ENCODE measurements at places on chromosomes 1 and 21. TPM values are rescaled to one million over a fixed set of nuclear protein-coding genes. Genes with fewer than 3 reads are reported as not detected.

Gene TMEM52
- 9.8 TPM for total RNA-seq

Gene TUT4
- total RNA-seq, result 27.4 TPM

Gene PGLYRP3
- total RNA-seq, result not detected

- H3K4me3 ChIP-seq, result no peak overlapping the region
- no peak for DNase-seq
- H3K27ac ChIP-seq, result no peak overlapping the region
- H3K36me3 ChIP-seq, result no peaks in the 10 kb centered on the region
- peaks cover 27% of the 10 kb centered on the region for H3K27me3 ChIP-seq
Measured at GRCh38 chr1:38476850-38477178, 382.8 kb downstream of the RRAGC start.

- no peaks in the 10 kb centered on the region for H3K4me1 ChIP-seq
- no peak for DNase-seq
- H3K36me3 ChIP-seq, result no peaks in the 10 kb centered on the region
- no peak overlapping the region for H3K27ac ChIP-seq
- H3K27me3 ChIP-seq, result no peaks in the 10 kb centered on the region
Measured at GRCh38 chr1:29354511-29355098, 118.3 kb downstream of the PTPRU start.

DNA sequence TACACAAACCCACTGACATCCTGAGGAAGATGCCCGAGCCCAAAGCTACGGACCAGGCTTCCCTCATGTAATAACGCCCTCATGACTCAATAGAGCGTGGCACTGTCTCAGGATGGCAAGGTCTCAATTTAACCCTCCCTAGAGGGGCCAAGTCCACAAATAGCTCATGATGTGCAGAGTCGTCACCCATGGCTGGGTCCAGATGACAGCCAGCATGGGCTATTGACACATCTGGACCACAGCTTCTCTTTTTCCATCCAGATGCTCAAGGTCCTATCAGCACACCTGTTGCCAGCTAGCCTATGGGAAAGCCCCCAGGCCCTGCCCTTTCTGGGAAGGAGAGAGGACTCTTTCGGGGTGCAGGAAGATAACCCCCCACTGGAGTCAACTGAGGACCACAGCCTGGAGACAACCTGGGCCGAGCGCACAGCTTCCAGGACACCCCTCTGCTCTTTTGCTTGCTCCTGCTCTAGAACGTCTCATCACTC lies 2.8 kb downstream of the LAPTM5 start:
- DNase-seq, result no peak
- H3K36me3 ChIP-seq, result no peaks in the 10 kb centered on the region
- no peak overlapping the region for H3K4me3 ChIP-seq
- H3K4me1 ChIP-seq, result peaks cover 6% of the 10 kb centered on the region
- H3K27me3 ChIP-seq, result no peaks in the 10 kb centered on the region
- H3K27ac ChIP-seq, result peak overlapping the region; percentile 50

DNA sequence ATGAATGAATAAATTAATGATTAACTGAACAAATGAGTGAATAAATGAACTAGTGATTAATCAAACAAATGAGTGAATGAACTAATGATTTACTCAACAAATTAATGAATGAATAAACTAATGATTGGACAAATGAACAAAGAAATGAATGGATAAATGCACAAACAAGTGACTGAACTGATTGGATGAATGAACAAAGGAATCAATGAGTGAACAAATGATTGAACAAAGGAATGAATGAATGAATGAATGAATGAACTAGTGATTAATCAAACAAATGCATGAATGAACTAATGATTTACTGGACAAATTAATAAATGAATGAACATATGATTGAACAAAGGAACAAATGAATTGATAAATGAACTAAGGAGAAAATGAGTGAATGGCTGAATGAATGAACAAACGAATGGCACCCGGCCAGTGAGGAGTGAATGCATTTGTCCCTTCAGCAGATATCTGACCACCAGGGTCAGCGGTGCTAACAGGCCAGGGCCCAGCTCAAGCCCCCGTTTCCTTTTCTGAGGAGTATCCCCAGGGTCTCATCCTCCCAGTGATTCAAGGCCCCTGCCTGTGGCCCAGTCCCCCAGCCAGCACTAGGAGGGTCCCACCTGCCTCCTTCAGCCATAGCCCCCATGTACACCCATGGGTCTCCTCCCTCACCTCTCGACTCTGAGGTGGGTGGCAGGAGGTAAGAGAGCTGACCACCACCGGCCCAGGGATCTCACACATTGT lies 49.9 kb downstream of the WNT9A start:
- no peak overlapping the region for H3K4me3 ChIP-seq
- no peaks in the 10 kb centered on the region for H3K4me1 ChIP-seq
- no peaks in the 10 kb centered on the region for H3K27me3 ChIP-seq
- DNase-seq, result no peak

DNA sequence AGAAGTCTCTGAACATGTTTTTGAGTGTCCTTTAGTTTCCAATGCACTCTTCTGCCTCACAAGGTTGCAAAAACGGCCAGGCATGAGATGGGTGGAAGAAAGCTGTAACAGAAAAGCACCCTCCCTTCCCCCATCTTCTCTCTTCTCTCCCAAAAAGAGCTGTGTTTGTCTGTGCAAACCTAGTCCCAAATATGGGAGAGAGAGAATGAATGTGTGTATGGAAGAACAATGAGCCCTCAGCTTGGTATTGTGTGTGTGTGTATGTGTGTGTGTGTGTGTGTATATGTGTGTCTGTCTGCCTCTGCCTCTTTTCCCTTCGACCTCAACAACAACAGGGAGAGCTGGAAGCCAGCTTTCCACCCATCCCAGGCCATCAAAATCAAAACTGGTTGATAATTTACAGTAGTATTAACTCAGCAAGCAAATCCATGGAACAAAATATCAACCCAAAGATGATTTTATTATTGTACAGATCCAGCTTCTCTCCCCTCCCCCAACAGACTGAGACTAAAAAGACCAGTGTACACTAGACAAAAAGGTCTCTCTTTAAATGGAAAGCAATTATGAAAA lies 1.8 kb downstream of the RERE start:
- no peak overlapping the region for H3K4me3 ChIP-seq
- no peaks in the 10 kb centered on the region for H3K27me3 ChIP-seq
- H3K4me1 ChIP-seq, result peaks cover 3% of the 10 kb centered on the region

GRCh38 chr21:36263797-36264196 lies 56.2 kb upstream of the MORC3 start:
- H3K4me3 ChIP-seq, result no peak overlapping the region
- H3K4me1 ChIP-seq, result no peaks in the 10 kb centered on the region
- no peaks in the 10 kb centered on the region for H3K36me3 ChIP-seq
- DNase-seq, result no peak
- no peak overlapping the region for H3K27ac ChIP-seq
